ENCODE measurements at places on chromosomes 13 and 19.

DNA sequence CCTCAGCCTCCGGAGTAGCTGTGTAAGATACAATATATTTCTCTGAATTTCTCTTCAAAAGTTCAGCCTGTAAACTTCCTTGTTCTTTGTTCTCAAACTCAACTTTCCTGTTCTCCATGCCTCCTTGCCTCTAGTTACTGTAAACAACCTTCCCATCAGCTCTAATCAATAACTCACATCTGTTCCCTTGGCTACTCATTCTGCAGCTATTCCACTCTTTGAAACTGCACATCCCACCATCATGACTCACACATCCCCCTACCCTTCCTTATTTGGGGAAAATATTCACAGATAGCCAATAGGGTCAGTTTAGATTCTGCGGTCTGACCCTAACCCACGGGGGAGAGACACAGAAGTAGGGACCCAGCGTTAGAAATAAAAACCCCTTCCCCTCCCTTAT, 2.0 kb downstream of the ZNF562 start:
- no peak for DNase-seq

DNA sequence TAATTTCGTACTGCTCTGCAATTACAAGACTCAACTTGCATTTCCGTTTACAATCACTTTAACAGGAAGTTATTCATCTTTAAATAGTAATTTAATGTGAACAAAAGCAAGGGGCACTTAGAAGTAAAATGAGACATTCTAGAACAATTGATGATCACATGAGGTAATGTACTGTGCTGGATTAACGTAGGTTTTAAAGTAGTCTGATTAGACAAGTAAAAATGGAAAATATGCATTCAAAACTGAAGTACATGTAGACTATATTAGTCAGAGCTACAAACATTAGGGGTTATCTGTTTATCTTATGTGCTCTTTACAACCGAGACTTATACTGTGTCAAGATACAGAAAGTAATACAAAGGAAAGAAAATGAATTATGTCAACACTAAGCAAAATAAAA, 1528.0 kb downstream of the SLITRK5 start:
- no peak for DNase-seq

GRCh38 chr13:89584058-89584620, 1763.3 kb upstream of the MIR17HG start:
- no peak for DNase-seq

DNA sequence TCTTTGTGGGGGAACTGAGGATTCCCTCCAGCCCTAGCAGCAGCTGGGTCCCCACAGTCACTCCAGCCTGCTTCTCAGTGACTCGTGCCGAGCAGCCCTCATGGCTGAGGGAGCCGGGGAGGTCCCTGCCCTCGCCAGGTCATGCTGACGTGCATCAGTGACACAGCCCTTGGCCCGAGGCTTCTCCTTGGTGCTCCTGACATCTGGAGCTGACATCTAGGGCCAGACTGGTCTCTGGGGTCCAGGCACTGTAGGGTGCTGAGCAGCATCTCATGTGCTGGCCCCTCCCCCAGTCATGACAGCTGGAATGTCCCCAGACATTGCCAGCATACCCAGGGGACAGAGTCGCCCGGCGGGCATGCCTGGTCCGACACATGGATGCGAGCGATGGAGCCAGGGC, 14.4 kb downstream of the COMP start:
- DNase-seq, result no peak

DNA sequence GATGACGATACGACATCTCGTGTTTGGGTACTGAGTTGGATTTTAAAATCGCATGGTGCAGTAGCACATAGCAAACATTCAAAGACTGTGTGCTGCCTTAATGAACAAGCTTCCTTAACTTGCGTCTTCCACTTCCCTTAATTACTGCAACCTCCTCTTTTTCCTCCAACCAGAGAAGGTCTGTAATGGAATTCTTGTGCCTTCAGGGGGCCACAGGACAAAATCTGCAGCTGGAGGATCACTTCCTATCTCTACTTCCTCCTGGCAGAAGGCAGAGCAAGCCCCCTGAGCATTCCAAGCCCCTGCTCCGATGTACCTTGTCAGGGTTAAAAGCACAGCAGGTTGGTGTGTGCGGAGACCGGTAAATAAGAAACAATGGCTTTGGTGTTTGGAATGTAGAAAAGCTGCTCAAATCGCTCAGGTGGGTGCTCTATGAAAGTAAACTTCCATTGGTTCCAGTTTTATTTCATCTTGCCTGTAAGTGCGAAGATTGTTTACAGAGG, 151.3 kb upstream of the UQCRFS1 start:
- DNase-seq, result no peak

DNA sequence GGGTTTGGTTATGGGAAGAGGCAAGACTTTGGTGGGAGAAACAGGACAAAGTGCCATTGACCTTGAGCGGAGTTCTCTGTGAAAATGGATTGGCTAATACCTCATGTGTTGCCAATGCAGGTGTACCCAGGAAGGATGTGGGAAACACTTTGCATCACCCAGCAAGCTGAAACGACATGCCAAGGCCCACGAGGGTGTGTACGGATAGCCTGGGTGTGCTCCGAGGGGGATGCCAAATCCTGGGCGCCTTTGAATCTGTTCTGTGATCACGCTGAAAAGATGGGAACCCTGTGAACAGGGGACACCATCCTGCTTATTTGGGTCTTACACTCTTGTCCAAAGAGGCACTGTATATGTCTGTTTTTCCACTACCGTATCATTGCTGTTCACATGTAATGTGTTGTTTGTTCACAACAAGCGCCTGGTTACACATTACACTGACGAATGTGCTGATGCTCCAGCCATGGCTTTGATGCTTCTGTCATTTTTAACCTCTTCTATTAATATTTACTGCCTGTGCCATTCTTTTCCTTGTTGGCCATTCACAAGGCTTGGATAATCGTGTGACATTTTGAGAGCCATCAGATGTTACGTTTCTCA, 8.3 kb downstream of the GTF3A start:
- DNase-seq, result peak; percentile 35

- DNase-seq, result no peak
Observed at GRCh38 chr13:26343816-26344215, 89.9 kb downstream of the CDK8 start.

DNA sequence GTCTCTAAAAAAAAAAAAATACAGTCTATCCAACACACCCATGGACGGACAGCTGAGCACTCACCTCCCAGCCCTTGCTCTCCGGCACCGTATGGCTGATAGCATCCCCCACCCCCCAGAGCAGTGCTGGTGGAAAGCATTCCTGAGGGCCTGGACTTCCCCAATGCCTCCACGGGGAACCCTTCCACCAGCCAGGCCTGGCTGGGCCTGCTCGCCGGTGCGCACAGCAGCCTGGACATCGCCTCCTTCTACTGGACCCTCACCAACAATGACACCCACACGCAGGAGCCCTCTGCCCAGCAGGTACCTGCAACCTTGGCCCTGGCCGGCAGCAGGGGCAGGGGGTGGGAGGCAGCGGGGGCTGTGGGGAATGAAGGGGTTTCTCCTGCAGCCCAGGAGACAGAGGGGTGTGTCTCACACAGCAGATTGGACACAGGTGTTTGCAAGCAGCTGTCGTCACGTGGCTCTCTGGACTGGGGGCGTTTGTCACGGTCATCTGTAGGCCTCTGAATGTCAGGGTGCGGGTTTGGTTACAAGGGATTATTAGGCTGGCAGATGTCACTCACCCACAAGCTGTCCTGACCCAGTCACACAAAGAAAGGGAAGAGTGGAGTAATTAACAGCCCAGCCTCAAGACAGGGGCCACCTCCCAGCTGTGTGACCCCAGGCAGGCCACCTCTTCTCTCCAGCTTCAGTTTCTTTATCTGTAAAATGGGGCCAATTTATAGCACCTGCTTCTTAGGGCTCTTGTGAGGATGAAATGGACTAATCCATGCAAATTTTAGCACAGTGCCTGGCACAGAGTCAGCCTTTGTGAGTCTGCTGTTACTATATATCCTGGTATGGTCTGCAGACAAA, 19.3 kb downstream of the PLD3 start:
- DNase-seq, result no peak

- DNase-seq, result no peak
Observed at GRCh38 chr13:50887151-50887550, 22.4 kb upstream of the RNASEH2B start.

GRCh38 chr13:28058866-28059613, 41.3 kb downstream of the FLT3 start:
- peak; percentile 60 for DNase-seq

- DNase-seq, result peak; percentile 75
Observed at GRCh38 chr19:48896191-48896720, 2.3 kb downstream of the TULP2 start.

DNA sequence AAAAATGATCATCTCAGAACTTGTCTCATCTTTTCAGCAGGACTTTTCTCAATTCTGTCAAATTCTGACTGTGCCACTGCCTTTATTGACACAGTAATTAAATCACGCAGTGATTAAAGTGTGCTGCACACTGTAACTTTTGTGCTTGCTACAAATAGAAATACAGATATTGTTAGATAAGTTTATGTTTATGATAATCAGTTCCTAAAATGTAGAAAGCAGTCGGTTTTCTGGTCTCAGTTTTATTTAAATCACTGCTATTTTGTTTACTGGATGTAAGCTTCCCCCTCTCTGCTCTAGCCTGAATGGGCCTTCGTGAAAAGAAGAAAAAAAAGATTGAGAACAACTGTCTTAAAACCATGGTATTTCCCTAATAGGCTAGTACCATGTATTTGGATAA, 258.8 kb upstream of the STARD13 start:
- no peak for DNase-seq

GRCh38 chr19:54203151-54203611, 2.5 kb downstream of the RPS9 start:
- DNase-seq, result no peak

DNA sequence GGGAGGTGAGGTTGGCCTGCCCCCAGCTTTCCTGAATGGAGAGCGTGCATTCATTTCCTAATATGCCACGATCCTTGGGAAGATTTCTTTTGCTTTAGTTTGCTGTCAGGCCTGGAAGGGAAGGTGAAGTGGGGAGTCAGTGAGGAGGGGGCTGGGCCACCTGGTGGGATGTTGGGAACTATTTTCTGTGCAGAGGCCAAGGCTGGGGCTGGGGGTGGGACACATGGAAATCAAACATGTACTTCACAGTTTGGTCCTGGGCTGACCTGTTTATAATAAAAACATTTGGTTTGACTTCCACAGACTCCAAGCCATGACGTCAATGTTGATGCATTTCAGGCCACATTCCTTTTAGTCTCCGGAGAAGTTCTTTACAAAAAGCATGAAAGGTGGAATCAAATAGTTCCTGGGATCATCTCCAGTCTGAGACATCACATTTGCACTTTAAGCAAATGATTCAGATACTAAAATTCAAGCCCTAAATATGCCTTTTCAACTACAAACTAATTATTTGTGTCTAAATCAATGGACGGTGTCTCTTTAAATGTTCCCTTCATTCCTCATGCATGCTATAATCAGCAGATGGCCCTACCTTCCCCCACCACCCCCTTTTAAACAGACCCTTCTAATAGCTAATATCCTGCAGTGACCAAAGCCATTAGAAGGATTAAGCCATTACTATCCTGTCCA, 41.5 kb upstream of the MEDAG start:
- DNase-seq, result no peak

- no peak for DNase-seq
Observed at GRCh38 chr13:105936816-105937215, 598.6 kb downstream of the EFNB2 start.

DNA sequence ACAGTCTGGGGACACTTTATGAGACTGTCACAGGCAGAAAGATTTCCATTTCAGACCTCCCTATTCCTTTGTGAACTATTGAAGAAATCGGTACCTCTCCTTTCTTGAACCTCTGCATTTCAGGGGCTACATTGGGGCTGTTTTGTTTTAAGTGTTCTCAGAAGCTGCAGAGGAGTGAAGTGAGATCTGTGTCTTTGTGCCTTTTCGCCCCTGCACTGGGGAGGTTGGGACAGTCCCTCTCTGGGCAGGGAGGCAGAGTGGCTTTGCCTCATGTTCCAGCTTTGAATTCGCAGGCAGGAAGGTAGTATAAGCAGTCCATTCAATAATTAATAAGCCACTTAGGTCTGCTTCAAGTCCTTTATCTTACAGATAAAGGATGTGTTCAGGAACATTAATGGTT, 9.5 kb upstream of the AMER2 start:
- DNase-seq, result no peak

DNA sequence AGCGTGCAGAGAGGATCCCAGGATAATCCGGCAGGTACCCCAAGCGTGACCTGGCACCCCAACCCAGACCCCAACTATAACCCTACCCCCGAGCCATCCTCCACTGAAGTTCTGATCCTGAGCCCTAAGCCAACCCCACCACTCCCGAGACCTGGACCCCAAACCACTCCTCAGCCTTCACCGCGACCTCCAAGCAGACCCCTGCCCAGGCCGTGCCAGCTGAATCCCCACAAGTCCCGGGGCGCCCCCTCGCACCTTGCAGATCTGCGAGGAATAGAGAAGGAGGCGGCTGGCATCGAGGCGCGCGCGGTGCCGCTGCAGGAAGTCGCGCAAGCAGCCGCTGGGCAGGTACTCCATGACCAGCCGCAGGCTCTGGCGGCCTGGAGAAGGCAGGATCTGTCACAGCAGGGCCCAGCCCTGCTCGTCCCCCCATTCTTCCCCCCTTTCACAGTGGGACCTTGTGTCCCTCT, 10.1 kb upstream of the INSL3 start:
- DNase-seq, result no peak

DNA sequence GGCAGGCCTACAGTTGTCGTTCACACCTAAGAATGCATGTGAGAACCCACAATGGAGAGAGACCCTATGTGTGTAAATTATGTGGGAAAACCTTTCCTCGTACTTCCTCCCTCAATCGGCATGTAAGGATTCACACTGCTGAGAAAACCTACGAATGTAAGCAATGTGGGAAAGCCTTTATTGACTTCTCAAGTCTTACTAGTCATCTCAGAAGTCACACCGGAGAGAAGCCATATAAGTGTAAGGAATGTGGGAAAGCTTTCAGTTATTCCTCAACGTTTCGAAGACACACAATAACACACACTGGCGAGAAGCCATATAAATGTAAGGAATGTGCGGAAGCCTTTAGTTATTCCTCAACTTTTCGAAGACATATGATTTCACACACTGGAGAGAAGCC, 11.3 kb downstream of the ZNF555 start:
- DNase-seq, result no peak

DNA sequence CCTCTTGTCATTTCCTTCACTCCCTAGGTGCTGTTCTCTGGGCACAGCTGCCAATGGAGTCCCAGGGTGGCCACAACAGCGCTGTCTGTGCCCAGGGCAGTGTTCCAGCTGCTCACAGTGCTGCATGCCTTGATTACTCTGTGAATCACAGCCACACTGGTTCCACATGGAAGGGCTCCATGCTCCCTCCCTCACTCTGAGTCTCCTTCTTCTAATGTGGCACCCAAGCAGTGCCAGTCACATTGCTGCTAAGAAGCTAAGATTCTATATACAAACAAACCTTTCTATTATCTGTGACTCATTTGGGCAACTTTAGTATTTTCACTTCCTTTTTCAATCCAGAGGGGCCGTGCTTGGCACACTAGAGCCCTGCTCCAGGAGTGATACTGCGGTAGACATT, 248.7 kb downstream of the TDRD3 start:
- no peak for DNase-seq

DNA sequence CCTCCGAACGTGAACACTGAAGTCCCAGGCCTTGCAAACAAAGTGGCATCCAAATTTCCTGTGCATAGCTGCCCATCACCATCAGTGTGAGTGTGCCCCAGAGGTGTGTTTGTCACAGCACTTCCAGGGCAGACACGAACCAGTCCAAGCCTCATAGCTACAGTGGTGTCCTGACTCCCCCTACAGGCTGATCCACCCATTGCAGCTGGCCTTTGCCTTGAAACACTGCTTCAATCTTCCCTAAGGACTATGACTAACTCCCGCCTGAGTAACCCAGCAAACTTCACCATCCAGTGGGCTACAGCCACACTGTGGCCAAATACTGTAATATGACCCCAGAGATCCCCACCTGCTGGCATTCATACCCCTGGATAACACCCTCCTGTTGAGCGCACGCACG, 3.9 kb downstream of the ZNF266 start:
- DNase-seq, result peak; percentile 42

Data from CD4-positive, alpha-beta T cell treated with Interleukin-17A for 4 hours (primary cell).